ENCODE measurements at places on chromosomes 4 and X.

- DNase-seq = peak; percentile 92
Measured at GRCh38 chr4:55321707-55322264, 24.3 kb upstream of the SRD5A3 start.

DNA sequence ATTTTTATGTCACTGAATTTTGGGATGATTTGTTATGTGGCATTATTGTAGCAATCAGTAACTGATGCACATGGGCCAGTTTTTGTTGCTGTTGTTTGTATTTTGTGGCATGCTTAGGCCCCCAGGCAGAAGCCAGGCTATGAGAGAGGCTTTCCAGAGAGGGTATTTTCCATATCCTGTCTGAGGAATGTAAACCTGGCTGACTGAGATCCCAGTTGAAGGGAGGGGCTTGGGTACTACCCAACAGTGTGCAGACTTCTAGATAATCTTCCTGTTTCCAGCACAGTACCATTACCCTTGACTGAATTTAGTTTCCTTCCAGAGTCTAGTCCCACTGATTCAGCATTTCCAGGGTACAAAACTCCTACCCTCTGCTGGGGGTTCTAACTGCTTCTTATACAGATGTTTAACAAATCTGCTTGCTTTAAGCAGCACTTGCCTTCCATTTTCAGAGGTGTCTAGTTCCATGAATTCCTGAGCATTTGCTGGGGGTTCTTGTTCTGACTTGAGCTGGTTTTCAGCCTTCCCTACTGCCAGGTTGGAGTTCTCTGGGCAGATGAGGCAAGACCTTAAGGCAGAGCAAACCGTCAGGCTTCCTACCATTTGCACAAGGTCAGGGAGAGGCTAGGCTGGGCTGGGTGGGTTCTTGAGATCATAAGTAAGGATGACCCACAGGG is 104.7 kb upstream of the EGFL6 start:
- no peak for DNase-seq

GRCh38 chr4:68874507-68874906 is 58.7 kb downstream of the UGT2B10 start:
- no peak for DNase-seq

DNA sequence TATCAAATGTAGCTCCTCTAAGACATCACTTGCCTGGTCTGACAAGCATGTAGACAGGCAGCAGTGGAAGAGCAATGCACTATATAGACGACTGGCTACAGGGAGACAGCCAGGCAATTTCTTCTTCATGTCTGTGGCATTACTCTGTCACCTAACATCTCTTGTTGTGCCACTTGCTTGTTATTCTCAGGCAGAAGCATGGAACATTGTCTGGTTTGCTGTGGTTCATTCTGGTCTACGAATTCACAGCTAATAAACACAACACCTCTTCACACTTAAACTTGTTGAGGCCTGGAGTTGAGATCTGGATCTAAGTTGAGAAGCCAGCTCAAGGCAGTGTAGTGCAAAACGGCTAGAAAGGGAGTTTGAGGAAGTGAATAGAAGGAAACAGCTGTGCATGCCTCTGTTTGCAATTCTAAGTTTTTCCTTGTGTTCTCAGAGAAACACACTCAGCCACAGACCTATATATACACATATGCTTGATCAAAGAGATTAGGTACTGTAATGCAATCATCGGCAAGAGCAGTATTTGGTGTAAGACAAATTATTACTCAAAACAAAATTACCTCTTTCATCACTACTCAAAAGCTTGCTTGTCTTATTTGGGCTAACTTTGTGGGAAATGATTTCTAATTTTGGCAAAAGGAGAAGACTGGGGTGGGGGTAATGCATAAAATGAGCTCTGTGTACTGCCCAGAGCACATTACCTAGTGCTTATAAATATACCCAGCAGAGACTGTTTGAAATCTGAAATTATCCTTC is 243.8 kb downstream of the PPP3CA start:
- peak; percentile 61 for DNase-seq

GRCh38 chr4:189765736-189766135 is 174.9 kb upstream of the FRG1 start:
- no peak for DNase-seq

DNA sequence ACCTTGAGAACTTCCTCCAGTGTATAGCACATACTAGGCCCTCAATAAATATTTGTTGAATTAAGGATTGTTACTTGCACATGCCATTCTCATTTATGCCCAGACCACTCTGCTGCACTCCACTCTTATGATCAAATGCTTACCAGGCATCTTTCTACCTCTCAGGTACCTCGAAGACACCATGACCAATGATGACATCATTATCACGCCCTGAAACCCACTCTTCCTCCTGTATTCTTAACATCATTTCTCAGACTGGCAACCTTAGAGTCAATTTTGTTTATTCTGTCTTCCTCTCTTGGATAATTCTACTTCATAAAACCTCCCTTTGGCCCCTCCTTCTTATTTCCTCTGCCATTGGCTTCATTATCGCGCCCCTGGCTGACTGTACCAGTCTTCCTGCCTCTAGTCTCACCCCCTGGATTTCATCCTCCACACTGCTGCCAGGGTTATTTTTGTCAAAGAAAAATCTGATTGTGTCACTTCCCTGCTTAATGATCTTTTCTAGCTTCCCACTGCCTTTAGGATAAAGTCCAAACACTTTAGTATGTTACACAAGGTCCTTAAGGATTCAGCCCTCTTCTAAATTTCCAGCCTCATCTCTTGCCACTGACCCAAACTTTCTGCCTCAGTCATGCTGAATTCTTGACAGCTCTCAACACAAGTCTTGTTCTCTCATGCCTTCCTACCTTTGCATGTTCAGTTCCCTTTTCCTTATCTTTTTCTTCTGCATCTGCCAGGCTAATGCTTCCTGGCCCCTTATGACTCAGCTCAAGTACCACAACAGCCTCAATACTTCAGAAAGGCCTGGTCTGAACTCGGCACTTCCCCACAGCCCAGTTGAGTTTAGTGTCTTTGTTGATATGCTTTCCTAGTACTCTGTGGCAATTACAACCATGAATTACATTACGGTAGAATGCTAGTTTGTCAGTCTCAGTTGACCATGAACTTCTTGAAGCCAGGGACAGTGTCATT is 45.8 kb downstream of the HDAC8 start:
- no peak for DNase-seq

DNA sequence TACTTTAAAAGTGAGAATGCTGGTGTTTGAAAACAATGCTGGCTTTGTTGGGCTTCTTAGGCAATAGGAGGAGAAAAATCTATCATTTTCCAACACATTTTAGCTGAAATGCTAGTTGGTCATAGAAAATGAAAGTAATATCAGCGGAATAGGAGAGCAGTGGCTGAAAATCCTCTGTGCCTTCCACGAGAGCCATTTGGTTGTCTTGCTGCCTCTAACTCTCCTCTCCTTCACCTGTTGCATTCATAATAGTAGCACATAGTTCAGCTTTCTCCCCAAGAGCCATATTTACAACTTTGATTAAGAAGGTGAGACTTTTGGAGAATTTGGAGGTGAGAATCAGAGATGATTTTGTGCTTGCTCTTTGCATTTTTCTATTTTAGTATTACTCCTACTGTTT is 849.4 kb upstream of the FTHL17 start:
- DNase-seq = no peak

DNA sequence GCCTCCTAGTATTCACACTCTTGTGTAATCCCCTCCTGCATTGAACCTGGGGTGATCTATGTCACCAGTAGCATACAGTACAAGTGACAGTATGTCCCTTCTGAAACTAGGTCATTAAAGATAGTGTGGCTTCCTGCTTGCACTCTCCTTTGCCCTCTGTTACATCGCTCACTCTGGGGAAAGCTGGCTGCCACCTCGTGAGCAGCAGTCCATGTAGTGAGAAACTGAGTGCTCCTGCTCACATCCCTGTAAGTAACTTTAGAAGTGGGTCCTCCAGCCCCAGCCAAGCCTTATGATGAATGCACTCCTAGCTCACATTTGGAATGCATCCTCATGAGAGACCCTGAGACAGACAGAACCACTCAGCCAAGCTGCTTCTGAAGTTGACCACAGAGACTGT is 89.8 kb upstream of the TNIP3 start:
- DNase-seq = no peak

GRCh38 chr4:5469151-5469775 is 239.1 kb downstream of the EVC2 start:
- DNase-seq = no peak

GRCh38 chr4:140358281-140358680 is 15.2 kb upstream of the SCOC start:
- DNase-seq = no peak

GRCh38 chr4:83503974-83504373 is 19.1 kb upstream of the ABRAXAS1 start:
- no peak for DNase-seq

DNA sequence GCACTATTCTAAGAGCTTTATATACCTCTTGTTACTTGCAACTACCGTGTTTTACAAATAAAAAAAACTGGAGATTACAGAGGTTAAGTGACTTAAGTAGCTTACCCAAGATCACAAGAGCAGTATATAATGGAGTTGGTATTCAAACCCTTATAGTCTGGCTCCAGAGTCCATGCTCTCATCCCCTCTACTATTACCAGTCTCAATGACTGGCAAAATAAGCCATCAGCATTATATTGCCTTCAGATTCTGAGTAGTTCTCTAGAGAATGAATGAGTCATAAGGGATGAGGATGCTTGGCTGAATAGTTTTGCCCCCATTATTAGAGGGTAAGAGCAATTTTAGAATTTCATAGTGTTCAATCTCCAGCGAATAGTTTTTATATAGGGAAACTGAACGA is 170.1 kb upstream of the ATOH1 start:
- peak; percentile 47 for DNase-seq

- no peak for DNase-seq
Measured at GRCh38 chr4:169675825-169676224, 55.4 kb downstream of the CLCN3 start.

DNA sequence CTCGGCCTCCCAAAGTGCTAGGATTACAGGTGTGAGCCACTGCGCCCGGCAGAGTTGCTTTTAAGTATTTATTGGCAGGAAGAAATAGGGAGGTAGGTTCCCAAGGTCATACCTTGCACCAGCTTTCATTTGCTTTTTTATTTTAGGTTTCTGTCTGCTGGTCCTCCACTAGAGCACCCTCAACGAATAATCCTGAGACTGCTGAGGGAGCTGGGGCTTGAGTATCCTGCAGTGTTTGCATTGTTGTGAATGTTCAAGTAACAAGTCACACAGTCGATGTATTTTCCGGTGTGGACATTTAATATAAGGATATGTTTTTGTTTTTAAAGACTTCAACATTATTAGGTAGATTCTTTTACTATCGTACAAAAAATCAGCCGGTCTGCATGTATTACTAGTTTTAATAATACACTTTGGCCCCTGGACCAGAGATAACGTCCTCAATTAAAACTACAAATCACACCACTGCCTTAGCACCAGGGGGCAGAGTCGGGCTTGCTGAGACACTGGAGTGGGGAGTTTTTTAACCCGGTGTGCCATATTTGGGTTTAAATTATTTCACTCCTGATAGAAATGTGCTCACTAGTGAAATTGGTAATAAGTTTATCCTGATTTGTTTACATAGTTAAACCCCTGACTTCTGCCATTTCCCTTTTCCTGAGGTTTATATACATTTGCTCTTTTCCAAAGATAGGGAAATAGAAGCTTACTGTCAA is 11.6 kb downstream of the SMIM20 start:
- peak; percentile 67 for DNase-seq

Measured in mesendoderm (in vitro differentiated cells).